ENCODE measurements at places on chromosomes 2 and 18.

DNA sequence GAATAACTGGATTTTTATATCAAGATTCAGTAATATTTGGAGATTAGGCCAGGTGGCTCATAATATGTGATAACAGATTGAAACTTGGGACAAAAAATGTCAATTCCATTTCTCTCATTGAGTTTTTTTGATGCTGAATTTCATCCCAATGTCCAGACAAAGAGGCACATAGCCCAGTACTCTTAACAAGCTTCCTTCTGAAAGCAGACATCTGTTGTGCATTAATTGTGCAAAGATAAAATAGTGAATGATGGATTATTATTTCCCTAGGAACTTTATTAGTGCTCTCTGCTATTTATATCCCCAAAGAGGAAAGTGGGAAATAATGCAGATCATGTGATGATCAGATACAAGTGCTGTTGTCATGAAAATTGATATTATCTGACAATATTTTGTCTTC lies 234.1 kb downstream of the CCDC102B start:
- no peak for DNase-seq

DNA sequence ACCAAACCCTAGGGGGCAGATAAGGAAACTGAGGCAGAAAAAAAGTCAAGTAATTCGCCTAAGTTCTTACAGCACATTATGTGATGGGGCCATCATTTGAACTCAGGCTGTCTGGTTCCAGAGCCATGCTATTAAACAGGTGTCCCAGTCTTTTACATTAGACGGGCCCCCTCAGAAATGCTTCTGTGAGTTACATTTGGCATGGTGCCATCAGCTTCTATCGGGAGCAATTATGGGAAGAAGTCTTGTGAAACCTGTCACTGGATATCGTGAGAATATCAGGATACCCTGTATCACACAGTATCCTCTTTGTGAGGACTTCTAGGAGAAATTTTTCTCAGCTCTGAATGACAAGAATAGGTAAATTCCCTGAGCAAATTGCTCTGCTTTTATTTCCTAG lies 143.7 kb upstream of the NOSTRIN start:
- DNase-seq, result no peak

DNA sequence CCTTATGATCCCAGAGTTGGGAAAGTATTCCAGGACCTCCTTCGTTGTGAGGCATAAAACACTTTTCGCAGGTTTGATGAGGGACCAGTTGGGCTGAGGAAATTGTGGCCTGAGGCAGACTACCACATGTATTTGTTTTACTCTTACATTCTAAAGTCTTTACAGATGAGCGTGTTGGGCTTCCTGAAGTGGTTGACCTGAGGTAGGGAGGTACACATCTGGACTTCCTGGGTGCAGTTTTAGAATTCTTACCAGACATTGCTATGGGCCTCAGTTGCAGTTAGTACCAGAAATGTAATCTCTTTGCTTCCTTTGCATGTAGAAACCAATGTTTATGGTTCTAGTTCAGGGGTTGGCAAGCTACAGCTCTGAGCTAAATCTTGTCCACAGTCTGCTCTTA lies 48.7 kb downstream of the COA5 start:
- DNase-seq, result no peak

GRCh38 chr18:70420146-70420898 lies 131.5 kb downstream of the SOCS6 start:
- DNase-seq, result peak; percentile 22

- no peak for DNase-seq
Observed at GRCh38 chr2:95359031-95359430, 43.5 kb upstream of the FAHD2A start.

DNA sequence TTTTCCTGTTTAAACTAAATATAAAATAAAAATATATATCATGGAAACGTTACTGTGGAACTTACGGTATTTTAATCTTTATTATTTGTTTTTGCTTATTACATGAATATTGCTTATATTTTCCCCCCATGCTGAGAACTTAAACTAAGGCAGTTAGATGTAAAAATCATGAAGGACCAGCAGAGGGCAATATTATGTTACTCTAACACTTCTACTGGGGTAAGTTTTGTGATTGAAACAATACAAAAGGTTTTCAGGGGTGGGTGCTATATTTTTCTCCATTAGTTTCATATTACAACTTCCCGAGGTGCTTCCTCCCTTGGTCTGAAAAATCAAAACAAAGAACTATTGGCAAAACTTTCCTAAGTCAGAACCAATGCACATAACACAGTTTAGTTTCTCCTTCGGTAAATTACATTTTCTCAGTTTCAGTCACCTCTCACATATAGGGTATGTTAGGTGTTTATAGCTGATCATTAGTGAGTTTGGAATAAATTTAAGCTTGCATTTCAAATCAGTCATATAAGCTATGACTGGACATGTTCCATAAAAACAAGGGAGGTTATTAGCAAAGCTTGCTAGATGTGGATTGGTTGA lies 54.8 kb downstream of the ZNF407 start:
- peak; percentile 19 for DNase-seq

- DNase-seq, result no peak
Observed at GRCh38 chr18:46222710-46223360, 118.7 kb downstream of the HAUS1 start.

DNA sequence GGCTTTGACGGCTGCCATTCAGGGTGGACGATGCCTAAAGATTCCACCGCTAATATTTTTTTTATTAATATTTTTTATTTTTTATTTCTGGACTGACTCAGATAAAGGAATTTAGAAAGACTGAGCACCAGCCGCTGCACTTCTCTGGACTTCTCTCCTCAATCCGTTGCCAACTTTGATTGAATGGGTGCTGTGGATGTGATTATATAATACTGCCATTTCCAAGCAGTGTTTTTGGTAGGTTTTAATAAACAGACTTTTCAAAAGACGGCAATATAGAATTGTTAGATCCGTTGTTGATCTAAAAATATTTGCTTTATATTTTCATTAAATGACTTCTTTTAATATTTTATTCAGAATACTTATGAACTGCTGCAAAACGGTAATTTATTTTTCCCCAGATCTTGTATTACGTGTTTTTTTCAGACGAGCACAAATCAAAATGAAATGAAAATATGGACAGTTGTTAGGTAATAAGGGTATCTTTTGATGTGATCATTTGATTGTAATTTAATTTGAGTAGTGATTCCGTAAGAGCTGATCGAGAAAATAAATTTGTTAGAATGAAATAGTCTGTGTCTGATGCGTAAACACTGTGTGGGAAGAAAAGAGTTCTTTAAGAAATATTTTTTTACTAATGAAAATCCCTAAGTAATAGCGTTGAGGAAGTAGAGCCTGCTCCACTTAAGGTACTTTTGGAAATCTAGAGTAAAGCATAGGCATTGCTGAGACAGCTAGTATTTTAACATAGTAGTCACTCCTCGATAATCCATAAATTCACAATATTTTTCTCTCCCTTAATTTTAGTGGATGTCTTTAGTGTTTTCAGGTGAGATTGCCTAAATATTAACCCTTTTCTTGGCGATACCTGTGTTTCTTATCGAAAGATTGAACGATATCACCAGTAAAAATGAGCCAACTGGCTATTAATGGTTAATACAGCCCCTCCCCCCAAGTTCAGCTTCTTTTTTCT lies 4.4 kb downstream of the POU3F3 start:
- DNase-seq, result no peak

DNA sequence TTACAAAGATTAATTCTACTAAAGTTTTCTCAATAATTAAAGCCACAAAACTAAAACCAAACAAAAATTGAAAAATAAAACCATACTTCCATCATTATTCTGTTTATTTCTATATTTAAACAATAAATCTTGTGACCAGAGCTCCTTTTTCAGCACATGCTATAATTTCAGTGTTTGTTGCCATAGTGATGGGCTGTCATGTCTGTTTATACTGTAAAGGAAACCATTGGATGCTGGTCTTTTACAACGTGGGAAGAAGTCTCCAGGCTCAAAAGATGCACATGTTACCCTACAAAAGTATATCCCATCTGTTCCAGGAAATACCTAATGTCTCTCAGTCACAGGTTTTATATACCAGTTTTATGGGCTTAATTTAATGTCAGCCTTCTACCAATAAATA lies 100.1 kb upstream of the MC2R start:
- DNase-seq, result no peak

DNA sequence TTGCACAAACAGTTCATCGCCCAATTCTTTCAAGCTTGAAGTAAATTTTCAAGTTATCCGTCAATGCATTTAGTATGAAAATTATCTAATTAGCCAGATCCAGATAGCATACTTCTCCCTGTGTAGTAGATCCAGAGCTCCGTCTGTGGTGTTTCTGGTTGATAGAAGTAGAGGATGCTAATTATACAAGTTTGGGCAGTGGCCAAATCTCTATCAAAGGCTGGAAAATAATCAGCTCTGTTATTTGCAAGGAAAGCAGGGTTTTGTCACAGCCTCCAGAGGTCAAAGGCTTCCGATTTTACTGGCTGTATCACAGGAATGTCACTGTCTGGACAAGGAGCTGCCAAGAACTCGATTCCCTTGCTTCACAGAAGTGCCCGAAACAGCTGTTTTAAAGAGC lies 28.6 kb downstream of the LRRC30 start:
- DNase-seq, result no peak

DNA sequence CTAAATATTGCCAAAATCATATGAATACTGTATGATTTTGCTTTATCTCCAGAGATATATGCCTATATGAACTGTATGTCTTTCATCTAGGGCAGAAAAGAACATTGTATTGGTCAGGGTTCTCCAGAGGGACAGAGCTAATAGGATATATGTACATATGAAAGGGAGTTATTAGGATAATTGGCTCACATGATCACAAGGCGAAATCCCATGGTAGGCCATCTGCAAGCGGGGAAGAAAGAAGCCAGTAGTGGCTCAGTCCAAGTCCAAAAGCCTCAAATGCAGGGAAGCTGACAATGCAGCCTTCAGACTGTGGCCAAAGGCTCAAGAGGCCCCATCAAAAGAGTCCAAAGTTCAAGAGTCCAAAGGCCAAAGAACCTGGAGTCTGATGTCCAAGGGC lies 209.9 kb downstream of the RNF144A start:
- no peak for DNase-seq

- peak; percentile 90 for DNase-seq
Observed at GRCh38 chr2:111946294-111947114, 48.1 kb downstream of the MERTK start.

DNA sequence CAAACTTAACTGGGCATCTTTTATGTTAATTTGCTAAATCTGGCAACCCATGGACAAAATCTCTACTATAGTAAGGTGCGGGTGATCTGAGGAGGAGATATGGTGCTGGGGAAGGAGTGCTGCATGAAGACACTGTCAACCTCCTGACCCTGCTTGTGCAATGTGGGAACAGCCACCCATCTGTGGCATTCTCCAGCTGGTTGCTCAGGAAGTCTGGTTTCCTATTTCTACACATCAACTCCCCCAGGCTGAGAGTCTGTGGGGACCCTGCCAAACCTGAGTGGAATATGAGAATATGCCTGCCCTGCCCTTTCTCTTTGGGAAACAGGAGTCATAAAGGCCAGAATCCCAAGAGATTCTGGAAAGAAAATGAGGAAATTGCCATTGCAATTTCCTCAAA lies 60.1 kb upstream of the PAX3 start:
- DNase-seq, result no peak

- no peak for DNase-seq
Observed at GRCh38 chr2:109098251-109098920, 30.6 kb upstream of the SH3RF3 start.

- DNase-seq, result peak; percentile 6
Observed at GRCh38 chr2:31354837-31355236, 59.7 kb downstream of the XDH start.
